ENCODE measurements at places on chromosomes 11 and 22.

DNA sequence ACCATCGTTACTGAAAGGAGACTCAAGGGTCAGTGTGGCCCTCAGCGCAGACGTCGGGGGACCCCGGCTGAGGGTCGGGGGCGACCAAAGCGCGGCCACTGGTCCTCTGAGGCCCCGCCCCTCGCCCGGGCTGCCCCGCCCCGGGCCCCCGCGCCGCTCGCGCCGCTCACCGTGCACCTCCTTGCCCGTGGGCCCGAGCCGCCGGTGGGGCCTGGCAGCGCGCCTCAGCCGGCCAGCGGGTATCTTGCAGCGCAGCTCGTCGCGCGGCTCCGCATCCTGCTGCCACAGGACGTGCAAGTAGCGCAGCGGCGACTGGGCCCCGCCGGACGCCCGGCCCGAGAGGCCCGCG lies 419 bp downstream of the ANKRD54 start:
- no peak for DNase-seq

DNA sequence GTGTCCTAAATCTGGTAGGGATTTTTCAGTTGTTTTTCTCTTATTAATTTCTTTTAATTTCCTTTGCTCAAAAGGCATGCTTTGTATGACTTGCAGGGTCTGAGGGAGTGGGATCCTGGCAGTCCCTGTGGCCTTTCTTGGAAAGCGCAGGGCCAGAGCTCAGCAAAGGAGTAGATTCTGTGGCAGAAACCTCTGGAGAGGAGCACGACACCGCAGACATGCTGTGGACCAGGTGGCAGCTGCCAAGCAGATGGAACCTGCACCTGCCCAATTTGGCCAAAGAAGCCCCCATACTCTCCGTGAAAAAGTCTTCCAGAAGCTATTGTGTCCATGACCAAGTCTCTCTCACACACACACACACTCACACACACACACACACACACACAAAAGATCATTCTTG lies 78.9 kb upstream of the FGF3 start:
- DNase-seq: no peak

GRCh38 chr11:45801723-45802315 lies 3.1 kb upstream of the SLC35C1 start:
- no peak for DNase-seq

DNA sequence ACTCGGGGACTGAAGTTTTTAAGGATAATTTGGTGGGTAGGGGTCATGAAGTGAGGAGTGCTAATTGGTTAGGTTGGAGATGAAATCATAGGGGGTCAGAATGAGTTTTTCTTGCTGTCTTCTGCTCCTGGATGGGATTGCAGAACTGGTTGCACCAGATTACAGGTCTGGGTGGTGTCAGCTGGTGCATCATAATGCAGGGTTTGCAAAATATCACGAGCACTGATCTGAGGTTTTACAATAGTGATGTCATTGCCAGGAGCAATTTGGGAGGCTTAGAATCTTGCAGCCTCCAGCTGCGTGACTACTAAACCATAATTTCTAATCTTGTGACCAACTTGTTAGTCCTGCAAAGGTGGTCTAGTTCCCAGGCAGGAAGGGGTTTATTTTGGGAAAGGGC lies 46.4 kb upstream of the CALCB start:
- no peak for DNase-seq

DNA sequence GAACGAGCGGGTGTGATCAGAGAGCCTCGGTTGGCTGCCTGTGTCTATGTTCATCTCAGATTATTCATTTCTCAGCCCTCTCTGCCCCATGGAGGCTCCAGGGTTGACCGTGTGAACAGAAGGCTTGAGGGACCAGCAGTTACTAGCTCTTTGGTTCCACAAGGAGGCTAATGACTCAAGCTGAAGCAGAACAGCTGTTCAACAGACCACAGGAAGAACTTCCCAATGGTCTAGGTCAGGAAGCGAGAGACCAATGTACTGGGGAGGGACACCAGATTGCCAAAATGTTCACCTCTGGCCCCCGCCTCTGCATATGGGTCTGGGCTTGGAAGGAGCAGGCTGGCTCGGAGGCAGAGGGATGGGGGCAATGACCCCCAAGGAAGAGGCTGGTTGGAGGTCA lies 14.7 kb upstream of the PDE2A start:
- DNase-seq: no peak

DNA sequence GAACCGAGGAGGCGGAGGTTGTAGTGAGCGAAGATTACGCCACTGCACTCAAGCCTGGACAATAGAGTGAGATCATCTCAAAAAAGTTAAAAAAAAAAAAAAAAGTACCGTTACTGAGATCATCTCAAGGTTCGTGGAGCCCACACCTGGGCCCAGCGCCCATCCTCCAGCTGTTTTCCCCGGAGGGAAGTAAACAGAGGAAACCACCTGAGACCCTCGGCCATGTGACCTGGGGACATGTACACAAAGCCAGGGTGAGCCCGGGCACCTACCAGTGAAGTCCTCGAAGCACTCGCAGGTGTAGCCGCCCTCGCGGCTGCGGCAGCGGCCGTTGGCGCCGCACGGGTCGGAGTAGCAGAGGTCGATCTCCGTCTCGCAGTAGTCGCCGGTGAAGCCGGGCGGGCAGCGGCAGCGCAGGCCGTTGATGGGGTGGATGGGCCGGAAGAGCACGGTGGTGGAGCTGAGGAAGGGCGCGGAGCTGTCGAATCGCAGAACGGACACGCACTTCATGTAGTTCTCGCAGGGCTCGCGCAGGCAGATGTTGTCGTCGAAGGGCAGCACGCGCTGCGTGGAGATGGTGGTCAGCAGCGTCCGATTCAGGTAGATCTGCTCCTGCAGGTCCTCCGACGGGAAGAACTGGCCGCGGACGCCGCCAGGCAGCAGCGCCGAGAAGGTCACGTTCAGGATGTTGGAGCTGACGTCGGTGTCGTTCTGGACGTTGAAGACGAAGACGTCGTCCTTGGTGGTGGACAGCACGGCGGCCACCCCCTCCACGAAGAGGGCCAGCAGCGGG lies 73.8 kb downstream of the CELSR1 start:
- no peak for DNase-seq

- no peak for DNase-seq
These were observed 865 bp upstream of the ZNF280A start for GRCh38 chr22:22520667-22521602.

DNA sequence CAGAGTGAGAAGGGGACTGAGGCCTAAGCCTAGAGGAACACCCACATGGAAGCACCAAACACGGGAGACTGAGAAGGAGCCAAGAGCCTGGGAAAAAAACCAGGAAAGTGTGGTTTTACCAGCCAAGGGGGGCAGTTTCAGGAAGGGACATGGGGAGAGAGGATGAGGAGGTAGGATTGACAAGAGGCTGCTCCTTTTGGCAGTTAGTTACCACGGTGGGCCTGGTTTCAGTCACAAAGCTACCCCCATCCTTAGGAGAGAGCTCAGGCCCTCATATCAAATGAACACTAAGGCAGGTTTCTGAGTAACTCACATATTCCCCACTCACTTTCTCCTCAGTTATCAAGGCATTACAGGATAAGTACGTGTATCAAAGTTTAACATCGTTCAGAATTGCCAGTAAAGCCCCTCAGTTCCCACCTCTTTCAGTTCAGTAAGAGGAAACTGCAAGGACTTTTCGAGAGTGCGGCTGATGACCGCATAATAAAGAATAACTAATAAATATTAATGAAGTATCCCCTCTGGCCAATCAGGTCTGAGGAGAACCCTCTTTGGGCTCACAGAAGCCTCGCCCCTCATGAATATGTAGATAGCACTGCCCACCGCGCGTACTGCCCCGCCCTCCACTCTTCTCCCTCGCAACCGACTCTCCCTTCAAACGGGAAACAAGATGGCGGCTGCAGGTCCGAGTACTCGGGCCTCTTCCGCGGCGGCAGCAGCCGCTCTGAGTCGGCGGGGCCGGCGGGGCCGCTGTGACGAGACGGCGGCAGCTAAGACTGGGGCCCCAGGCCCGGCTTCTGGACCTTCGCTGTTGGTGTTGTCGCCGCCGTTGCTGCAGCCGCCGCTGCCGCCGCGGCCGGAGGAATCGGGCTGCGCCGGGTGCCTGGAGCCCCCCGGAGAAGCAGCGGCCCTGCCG lies at the start of gene RNF169:
RNF169 (plus strand) TSS at position 639 of the 916 bp plus-strand sequence; CDS start at position 671, 32 bp downstream.
- peak; percentile 94 for DNase-seq

- peak; percentile 66 for DNase-seq
These were observed 74.3 kb downstream of the RPUSD4 start for GRCh38 chr11:126137136-126137535.

DNA sequence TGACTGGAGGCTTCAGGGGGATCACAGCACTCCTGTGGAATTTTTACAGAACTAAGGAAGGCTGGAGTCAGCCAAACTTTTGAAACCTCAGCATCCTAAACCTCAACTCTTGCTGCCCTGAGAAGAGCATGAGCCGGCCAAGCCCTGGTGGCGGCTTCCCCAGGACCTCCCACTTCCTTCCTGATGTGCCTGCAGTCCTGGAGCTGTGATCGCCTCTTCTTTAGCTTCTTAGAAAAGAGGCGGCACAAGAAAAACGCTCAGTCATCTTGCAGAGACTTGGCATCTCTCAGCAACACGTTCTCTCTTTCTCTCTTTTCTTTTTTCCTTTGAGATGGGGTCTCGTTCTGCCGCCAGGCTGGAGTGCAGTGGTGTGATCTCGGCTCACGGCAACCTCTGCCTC lies 40.4 kb upstream of the AMPD3 start:
- no peak for DNase-seq

DNA sequence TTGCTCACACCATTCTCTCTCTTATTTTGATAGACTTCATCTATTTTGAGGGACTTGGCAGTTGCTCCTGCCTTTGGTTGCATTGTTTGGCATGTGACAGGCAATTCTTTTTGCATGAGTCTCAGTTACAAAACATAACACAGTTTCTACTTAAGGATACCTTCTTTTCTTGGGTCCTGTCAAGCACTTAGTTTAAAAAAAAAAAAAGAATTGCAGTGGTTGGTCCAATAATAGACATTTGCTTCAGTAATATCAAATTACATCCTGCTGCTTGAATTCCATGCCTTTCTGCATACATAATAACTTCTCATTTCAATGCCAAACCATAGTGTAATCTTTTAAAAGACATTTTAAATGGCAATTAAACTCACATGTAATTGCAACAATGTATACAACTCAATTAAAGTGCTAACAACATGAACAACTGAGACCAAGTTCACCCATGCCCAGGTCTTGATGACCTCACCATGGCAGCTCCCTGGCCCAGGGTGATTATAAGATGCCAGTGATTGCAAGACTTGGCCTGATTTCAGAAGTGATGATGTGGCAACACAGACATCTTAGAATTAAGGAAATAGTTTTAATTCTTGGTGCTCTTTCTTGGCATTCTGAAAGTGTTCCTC lies 32.2 kb upstream of the PLET1 start:
- peak; percentile 22 for DNase-seq

GRCh38 chr11:121886005-121886734 lies 229.8 kb downstream of the BLID start:
- peak; percentile 78 for DNase-seq

DNA sequence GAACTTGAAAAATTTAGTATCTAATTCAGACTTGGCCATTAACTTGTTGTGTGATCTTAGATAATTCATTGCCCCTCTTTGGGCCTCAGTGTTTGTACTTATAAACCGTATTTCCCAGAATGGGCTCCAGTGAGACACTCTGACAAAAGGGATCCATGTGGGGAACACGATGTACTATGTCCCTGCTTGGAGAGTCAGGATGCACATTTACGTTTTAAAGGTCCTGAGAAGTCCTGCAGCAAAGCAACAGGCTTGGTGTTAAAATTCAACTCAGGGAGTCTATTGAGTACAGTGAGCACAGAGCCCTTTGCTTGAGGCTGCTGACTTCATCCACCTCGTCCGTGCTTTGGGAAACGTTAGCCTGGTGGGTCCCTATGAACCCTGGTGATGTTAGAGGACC lies 9.0 kb downstream of the WNT11 start:
- no peak for DNase-seq

DNA sequence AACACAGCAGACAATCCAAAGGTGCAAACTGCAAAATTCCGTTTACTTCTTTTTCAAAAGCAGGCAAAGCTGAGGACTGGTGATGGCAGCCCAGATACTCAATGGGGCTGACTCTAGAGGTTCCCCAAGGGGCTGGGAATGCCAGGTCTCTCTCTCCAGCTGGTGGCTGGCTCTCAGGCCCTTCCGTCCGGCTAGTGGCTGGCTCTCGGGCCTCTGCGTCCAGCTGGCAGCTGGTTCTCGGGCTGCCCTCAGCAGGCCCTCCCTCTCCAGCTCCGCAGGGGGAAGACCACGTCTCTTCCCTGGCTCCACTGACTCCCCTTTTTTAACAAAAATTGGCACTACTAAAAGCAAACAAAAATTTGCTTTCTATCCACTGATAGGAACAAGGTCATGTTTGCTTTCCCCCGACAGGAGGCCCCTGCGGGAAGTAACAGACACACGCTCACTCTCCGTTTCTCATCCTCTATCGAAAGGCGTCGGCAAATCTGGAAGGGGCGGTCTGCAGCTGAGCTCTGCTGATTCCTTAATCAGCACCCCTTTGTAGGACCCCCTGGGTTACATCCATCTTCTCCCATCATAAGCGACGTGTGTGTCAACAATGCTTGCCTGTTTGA lies 381.4 kb downstream of the BRD1 start:
- no peak for DNase-seq

DNA sequence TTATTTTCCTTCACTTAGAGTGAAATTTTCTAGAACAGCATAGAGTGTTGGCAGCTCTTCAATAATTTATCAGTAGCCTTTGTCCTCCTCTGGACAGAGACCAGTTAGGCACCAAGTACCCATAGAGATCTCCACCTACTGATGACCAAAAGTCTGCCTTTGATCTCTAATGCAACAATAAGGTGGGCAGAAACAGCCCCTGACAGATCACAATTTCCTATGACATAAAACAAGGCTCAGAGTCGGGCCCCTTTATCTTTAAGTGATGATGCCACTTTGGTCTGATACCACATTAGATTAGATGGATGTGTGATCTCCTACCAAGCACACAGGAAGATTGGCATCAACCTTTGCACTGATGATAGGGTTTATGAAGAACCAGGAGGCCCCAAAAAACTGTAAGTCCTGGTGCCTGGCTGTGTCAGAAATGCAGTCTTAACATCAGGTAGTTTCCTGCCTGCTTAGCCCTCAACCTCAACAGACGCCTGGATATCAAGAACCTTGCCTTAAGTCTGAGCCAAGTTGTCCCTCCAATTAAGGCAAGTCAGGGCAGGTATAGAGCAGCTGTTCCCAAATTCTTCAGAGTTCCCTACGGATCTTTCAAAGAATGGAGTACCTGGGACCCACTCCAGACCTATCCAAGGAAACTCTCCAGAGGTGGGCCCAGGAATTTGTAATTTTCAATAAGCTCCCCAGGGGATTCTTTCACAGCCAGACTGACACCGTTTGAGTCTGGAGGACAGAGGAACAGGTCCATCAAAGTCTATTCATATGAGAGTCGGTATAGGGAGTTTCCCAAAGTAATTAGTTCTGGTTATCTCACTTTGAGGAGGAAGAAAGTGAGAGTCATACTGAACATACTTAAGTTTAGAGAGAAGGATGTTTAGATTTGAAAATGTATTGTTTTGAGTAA lies 30.6 kb upstream of the TMPRSS4 start:
- DNase-seq: no peak

GRCh38 chr22:31332010-31332409 lies 14.1 kb downstream of the PATZ1 start:
- no peak for DNase-seq

DNA sequence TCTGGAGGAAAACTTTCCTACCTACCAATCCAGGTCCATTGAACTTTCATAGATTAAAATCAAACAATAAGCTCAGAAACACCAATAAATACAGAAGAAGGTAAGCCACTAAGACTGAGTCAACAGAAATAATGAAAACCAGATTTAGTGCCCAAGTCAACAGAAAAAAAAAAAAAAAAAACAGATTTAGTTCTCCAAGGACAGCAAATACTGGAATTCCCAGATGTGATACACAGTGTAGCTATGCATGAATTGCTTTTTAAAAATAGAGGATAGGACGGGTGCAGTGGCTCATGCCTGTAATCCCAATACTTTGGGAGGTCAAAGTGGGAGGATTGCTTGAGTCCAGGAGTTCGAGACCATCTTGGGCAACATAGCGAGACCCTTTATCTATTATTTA lies 15.7 kb downstream of the DMC1 start:
- DNase-seq: no peak
